ENCODE measurements at places on chromosomes 1 and 21.

DNA sequence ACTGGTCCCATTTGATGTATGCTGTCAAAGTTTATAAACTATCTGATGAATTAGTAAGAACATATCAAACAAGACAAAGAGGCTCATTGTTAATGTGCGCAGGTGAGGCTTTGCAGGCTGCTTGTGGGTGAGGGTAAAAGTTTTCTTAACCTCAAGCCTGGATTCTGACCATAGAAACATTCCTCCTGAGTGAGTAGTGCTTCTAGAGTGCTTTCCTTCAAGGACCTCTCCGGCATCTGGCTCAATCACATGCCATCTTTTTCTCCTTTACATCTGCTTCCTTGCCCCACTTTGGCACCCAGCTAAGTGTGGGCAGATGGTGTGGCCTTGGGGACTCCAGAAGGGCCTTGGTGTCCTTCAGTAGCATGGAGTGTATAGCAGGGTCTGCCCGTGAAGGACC lies 104.0 kb downstream of the ROR1 start:
- peak; percentile 80 for DNase-seq

DNA sequence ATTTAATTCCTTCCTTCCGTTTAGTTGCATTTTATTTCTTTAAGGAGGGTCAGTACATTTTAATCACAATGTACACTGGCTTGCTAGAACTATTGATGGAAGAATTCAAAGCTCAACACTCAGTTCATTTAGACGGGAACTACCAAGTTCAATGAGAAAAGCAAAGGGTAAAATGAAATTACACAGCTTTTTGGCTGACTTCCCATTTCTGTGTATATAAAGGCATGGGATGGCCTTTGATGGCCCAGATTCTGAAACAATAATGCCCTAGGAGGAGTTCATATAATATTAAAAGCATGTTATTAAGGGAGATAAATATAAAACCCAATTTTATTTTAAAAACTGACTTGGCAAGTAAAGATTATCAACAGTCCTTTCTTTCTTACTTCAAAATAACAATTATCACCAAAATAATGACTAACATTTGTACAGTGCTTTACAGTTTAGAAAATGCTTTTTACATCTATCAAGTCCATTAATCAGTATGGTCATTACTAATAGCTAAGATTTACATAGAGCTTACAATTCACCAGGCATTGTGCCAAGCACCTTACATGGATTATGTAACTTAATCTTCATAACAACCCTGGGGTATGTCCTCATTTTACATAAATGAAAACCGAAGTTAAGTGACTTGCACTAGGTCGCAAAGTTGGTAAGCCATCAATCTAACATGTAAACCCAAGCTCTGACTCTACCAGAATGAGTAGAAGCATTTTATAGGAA lies 402.4 kb downstream of the OMA1 start:
- no peak for DNase-seq

DNA sequence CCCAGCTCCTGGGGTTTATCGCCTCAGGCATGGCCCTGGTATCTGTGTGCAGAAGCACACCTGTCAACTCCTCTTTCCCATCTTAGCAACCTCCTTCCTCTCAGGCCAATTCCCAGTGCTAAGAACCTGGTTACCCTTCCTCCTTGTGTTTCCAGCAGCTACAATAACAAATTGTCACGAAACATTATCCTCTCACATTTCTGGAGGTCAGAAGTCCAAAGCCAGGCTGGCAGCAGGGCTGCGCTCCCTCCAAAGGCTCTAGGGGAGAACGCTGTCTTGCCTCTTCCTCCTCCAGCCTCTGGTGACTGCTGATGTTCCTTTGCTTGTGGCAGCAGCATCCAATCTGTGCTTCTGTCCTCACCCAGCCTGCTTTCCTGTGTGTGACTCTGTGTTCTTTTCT lies 10.7 kb upstream of the MRPS14 start:
- no peak for DNase-seq

GRCh38 chr1:3603571-3604467 lies 7.5 kb downstream of the MEGF6 start:
- DNase-seq: no peak

DNA sequence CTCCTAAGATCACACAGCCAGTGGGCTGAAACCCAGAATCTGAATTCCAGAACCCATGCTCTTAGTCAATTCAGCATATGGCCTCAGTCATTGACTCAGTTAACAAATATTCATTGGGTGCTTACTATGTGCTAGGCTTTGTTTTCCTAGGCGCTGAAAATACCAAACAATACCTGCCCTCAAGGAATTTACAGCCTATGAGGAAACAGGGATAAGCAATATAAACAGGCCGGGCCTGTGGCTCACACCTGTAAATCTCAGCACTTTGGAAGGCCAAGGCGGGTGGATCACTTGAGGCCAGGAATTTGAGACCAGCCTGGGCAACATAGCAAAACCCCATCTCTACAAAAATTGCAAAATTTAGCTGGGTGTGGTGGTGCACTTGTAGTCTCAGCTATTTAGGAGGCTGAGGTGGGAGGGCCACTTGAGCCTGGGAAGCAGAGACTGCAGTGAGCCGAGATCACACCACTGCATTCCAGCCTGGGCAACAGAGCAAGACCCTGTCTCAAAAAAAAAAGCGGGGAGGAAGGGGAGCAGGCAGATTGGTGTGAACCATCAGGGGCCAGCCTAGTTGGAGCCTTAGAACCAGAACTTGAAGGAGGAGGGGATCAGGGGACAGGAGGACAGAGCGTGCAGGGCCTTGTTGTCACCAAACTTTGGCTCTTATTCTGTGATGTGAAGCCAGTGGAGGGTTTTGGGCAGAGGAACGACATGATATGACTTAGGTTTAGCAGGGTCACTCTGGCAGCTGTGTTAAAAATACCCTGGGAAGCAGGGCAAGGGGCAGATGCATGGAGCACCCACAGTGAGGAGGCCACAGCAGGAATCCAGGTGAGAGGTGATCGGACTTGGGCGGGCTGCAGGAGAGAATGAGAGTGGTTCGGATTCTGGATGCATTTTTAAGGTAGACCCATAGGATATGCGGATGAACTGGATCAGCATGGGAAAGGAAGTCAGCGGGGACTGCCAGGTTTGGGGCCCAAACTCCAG lies 5.8 kb downstream of the TINAGL1 start:
- no peak for DNase-seq

- no peak for DNase-seq
These were observed 91.7 kb downstream of the LIPI start for GRCh38 chr21:14119038-14119437.

DNA sequence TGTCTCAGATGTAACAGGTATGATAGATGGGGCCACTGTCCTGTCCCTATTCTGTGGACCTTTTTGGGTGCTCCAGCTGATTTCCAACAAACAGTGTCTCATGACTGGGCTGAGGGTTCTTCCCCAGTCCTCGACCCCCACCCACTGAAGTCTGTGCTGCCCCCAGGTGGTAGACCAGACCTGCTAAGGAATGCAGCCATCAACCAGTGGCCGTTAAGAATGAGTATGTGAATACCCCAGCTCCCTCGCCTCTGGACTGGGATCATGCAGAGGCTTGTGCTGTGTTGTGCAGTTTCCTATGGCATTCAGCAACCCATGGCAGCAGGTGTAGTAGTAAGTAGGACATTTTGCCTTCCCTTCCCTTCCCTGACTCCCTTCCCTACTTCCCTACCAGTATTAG lies 183.1 kb upstream of the KAZN start:
- DNase-seq: no peak

DNA sequence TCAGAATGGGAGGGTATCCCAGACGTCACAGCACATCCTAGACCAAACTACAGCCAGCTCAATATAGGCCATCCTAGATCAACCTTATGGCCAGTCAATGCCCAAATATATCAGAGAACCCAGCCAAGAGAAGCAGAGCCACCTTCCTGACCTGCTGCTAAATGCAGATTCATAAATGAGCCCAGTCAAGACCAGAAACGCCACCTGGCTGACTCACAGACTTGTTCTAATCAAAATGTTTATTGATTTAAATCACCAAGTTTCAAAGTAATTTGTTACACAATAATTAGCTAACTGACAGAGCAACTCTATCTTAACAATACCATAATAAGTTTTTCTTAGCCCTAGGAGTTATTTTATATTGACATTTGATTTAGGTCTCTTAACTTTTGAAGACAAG lies 28.6 kb downstream of the ZNF644 start:
- no peak for DNase-seq

DNA sequence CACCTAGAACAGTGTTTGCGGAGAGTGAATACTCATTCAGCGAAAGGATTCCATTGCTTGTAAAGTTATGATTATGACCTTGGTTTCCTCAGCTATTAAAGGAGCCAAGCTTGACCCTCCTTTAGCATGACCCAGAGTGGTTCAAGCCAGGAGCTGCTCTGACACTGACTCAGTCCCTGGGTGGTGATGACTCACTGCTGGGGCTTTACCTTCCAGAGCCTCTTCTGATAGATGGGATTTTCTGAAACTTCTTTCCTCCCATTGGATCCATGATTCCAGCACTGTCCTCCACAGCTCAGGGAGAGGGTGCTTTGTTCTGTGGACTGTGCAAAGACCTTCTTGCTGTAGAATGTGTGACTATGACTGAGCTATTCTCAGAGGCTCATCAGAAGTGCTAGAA lies 77.4 kb downstream of the S1PR1 start:
- peak; percentile 62 for DNase-seq

DNA sequence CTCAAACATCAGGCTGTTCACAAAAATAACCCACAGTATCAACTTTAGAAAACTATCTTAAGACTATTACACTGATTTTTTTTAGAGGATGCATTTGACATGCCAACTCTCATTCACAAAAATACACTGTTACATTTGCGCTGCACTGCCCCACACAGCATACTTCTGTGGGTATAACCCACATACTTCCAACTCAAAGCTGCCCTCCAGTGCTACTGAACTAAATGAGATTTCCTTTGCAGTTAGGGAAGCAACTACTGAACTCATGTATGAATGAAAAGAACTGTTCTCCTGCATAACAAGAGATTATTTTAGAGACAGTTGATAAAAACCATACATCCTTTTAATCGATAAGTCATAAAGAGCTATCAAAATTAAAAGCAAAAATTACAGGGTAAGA lies 25.8 kb upstream of the GADD45A start:
- no peak for DNase-seq

DNA sequence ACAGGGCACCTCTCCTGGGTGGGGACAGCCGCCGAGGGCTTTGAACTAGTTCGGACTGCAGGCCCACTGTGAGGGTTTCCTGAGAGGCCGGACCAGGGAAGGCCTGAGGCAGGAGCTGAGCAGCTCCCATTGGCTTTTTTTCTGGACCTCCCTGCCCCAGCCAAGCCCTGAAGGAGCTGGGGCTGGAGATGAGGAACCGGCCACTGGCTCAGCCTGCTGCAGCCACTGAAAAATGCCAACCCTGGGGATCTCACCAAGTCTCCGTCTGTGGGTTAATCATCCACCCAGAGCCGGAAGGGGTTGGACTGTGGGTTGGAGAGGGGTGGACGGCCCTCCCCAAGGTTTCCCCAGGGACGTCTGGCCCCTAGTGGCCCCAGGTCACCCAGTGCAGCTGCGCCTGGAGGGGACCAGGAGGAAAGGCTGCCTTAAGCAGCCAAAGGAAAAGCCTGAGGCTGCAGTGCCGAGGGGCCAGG lies 2.5 kb downstream of the VWA1 start:
- DNase-seq: peak; percentile 32

DNA sequence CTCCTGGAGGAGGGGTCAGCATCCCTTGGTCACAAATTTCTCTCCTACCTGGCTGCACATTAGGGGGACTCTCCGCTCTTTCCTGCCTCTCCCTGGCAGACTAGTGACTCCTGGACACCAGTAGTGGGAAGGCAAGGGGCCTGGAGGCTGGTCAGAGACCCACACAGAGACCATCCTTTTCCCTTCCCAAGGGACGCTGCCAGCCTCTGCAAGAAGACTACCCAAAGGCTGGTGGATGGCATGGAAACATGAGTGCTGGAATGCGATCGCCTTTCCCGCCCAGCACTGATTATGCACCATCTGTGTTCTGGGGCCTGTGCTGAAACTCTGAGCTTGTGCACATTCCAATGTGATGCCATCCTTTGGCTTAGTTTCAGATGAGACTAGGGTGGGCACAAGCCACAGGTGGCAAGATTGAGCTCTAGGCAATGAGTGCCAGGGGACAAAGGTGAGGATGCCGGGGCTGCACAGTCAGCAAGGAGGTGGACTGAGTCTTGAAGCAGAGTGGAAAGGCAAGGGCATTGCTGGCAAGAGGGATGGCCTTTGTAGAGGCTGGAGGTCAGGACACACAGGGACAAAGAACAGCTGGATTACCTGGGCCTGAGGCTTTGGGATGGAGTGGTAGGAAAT lies 12.6 kb upstream of the EPS8L3 start:
- DNase-seq: no peak

DNA sequence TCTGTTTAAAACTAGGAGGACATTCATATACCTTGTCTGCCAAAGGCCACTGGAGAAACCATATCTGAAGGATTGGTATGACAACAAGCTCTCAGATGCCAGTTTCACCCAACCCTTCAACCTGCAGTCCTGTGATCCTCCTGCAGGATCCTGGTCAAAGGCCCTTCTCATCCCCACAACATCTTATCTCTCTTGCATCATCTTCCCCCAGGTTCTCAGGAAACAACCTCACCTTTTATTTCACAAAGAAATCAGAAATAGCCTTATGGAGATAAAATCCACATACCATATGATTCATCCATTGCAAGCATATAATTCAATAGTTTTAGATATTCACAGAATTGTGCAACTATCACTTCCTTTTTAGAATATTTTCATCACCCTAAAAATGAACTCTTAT lies 104.0 kb upstream of the DSCAM start:
- DNase-seq: no peak

- DNase-seq: no peak
These were observed 45.1 kb upstream of the RGS2 start for GRCh38 chr1:192763756-192764155.

DNA sequence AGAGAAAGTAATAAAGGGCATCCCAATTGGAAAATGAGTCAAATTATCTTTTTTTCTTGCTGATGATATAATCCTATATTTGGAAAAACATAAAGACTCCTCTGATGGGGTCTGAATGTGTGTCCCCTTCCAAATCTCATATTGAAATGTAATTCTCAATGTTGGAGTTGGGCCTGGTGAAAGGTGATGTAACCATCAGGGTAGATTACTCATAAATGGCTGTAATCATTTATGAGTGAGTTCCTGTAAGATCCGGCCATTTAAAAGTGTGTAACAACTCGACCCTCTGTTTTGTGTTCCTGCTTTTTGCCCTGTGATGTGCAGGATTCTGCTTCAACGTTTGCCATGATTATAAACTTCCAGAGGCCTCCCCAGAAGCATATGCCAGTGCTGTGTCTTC lies 44.3 kb upstream of the MAP1LC3C start:
- no peak for DNase-seq

GRCh38 chr1:220759147-220759546 lies 11.0 kb downstream of the MTARC2 start:
- no peak for DNase-seq

DNA sequence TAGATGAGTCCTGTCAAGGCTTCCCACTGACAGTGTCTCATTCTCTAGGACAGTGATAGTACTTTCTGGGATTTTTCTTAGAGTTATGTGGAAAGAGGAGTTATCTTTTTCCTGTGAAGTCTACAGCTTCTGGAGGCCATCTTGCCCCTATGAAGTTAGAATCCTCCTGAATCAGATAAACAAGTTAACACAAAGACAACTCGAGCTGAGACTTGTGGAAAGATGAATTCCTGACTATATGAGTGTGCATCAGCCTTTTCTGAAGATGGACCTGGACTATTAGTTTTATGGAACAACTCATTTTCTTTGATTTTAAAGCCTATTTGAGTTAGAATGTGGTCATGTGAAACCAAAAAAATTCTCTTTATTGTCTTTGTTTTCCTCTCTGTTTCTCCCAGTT lies 290.9 kb downstream of the LRRIQ3 start:
- DNase-seq: no peak

- peak; percentile 86 for DNase-seq
These were observed 23.4 kb downstream of the CSF1 start for GRCh38 chr1:109933856-109934711.

- no peak for DNase-seq
These were observed 45.3 kb downstream of the GPATCH2 start for GRCh38 chr1:217585577-217585976.

Data from A172 (cell line).